Activated naive CD4-positive, alpha-beta T cell (primary cell): ENCODE measurements at places on chromosomes 4 and X.

- DNase-seq: no peak
Measured at GRCh38 chrX:98350940-98351339, 1467.2 kb downstream of the RPA4 start.

DNA sequence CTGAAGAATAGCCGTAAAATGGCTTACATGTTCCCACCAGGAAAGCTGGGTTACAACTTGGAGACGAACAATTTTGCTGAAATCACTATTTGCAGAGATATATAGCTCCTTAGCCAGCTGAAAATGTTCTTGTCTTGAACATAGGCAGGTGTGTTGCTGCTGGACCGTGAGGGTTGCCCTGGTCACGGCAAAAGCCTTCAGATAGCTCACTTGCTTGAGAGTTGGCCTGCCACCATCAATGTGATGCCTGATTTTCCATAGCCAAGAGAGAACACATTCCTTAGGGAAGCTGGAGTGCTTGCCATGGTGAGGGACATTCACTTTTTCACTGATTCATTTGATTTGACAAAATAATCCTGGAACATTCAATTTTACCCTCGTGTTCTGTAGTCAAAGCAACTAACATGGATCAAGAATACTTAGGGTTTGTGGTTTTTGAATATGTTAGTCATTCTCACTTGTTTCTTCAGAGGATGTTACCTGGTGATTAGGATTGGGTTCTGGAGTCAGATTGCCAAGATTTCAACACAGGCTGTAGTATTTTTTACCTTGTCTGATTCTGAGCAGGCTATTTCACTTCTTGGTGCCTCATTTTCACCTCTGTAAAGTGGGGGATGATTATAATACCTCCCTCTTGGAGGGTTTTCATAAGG, 536.9 kb downstream of the RAPGEF2 start:
- no peak for DNase-seq

DNA sequence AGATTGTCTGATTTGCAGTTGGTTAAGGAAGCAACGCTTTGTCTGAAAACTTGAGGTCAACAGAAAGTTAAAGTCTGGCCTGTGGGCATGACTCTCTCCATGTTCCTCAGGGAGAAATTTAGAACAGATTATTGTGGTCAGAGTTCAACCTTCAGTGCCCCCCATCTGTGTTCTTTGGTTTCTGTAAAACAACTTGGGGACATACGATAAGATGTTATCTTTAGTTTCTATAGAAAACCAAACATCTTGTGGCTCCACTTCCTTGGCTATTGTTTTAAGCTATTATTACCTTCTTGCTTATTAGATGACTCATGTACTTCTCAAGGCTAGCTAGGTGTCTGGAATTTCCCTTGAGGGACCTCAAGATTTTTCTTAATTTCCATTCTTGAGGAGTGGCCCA, 507.7 kb downstream of the PDHA2 start:
- no peak for DNase-seq

- DNase-seq: no peak
Measured at GRCh38 chrX:134747006-134747405, 88.7 kb upstream of the PLAC1 start.

- DNase-seq: no peak
Measured at GRCh38 chrX:45801554-45801953, 600.9 kb upstream of the DIPK2B start.
